CD4-positive, alpha-beta T cell treated with Interleukin-15 for 4 hours (primary cell): ENCODE measurements at places on chromosomes 1 and 21.

- no peak for DNase-seq
Measured at GRCh38 chr1:61101536-61101935, 19.2 kb downstream of the NFIA start.

DNA sequence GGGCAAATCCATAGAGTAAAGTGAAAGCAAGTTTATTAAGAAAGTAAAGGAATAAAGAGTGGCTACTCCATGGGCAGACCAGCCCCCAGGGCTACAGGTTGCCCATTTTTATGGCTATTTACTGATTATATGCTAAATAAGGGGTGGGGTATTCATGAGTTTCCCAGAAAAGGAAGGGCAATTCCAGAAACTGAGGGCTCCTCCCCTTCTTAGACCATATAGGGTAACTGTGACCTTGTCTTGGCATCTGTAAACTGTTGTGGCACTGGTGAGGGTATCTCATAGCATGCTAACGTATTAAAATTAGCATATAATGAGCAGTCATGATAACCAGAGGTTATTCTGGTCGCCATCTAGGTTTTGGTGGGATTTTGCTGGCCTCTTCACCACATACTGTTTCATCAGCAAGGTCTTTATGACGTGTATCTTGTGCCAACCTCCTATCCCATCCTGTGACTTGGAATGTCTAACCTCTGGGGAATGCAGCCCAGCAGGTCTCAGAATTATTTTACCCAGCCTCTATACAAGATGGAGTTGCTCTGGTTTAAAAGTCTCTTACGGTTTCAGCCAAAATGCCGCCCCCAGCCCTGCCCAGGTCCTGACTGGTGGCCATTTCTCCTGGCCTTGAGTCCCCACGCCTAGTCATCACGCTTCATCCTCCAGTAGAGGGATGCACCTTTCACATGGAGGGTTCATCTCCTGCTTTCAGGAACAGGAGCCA lies 982 bp upstream of the TRIM17 start:
- no peak for DNase-seq

GRCh38 chr1:101592845-101593244 lies 356.0 kb downstream of the S1PR1 start:
- DNase-seq = no peak

GRCh38 chr1:160768295-160768657 lies 27.7 kb upstream of the LY9 start:
- peak; percentile 89 for DNase-seq

- DNase-seq = no peak
Measured at GRCh38 chr21:34715518-34715917, 46.7 kb downstream of the CLIC6 start.

DNA sequence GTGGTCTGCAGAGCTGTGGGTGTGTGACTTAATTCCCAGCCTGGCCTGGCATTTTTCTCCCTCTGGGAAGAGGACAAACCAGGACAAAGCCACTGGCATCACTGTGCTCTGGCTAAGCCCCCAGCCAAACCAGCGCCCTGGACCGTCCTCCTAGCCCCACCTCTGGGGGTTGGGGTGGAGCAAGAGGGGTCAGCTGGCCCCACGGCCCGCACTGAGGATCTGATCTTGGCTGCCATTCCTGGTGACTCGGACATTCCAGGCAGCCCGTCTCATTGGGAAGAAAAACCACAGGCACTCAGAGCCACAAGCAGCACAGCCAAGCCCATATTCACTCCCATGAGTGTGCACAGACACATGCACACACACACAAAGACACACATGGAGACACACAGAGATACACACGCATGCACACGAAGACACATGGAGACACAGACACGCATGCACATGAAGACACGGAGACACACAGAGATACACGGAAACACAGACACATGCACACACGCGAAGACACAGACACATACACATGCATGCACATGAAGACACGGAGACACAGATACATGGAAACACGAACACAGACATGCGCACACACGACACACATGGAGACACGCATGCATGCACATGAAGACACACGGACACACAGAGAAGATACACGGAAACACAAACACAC lies 2.3 kb upstream of the MXRA8 start:
- DNase-seq = no peak

DNA sequence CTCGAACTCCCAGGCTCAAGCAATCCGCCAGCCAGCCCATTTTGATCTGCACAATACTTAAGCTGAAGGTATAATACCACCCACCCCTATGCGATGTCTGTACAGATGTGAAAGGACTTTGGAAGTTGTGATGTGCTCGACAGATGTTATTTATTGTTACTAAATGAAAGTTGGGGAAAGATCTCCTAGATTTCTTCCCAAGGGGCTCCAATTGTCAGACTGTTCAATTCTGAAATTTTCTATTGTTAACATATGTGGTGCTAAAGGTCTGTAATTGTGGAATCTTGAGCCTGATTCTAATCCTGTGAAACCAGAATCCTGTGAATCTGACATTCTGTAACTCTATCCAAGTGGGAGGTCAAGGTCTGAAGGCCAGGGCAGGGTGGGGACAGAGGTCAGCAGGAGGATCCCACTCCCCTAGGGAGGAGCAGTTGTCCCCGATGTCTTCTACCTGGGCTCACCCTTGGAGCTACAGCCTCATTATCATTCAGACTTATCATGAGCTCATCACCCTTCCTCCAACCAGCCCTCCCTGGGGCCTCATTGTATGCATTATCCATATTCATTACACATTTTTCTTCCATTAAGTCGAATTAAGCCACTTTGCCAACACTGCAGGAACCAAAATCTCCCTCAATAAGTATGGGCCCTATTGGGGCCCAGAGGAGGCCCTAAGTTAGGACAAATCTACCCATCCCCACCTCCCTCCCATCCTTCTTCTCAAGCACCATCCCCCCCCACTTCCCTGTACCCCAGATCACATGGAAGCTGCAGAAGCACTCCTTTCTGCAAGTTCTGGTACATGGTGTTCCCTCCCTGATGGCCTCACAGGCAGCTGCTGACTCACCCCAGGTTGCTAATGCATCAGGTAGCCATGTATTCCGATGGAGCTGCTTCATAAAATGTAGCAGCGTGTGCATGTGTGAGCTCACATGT lies 32.3 kb downstream of the SHISAL2A start:
- no peak for DNase-seq

GRCh38 chr1:226674892-226675714 lies 64.0 kb downstream of the ITPKB start:
- peak; percentile 76 for DNase-seq

- no peak for DNase-seq
Measured at GRCh38 chr1:151166505-151166956, 587 bp downstream of the SCNM1 start.

DNA sequence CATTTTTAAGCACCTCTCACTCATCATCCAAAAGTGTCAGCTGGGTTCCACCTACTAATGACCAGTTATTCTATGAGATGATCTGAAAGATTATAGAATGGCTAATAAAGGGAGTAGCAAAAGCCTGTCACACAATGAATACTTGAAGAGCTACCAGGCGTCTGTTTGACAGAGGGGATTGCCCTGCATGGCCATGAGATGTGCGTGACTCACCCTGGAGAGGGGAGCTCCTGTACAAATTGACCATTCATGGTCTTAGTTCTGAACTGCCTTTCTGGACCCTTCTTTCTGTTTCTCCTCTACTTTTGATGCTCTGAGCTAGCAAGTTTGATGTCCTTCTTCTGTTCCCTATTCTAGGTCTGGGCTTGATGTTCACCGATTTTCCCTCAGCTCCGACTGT lies 85.2 kb upstream of the ABCD3 start:
- no peak for DNase-seq

GRCh38 chr1:247576514-247576913 lies 11.6 kb upstream of the OR2G2 start:
- no peak for DNase-seq

DNA sequence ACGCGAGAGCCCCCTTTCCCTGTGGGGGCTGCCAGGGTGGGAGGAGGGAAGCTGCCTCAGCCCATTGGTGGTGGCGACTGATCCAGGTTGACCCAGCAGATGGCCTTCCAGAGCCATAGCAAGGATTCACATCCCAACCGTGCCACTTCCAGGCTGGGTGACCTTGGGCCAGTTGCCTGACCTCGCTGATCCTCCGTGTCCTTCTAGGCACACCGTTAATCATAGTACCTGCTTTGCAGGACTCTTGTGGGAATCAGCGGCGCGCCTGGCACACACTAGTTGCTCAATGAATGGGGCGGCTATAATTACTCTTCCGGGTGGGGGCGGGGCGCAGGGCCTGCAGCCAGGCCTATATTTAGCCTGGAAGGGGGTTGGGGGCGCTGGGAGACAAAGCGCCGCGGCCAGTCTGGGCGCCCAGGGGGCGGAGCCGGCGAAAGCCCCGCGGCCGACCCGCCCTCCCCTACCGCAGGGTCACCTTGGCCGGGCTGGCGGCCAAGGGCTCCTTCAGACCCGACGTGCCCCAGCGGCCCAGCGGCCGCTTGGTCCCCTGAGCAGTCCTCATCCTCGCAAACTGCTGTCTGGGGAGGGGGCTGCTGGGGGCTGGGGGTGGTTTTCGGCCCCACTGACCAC lies 5.1 kb downstream of the HSPB7 start:
- DNase-seq = no peak

DNA sequence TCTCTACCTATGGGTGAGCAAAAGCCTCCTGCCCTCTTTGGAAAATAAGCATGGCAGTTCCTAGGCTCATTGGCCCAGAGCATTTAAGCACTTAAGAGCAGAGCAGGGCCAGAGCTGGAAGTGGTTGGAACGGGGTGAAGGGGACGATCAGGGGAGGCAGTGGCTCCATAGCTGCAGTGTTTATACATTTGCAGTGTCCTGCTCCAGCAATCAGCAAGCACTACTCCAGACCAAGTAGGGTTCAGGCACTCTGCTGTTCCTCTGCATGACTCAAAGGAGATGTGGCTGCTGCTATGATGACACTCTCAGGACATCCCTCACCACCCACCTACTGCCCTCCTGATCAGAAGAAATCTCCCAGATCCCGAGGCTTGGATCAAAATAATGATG lies 55.0 kb downstream of the TRABD2B start:
- no peak for DNase-seq

- DNase-seq = peak; percentile 10
Measured at GRCh38 chr1:25799935-25800702, at the start of gene SELENON. Gene SELENON (plus strand): TSS chr1:25800193. CDS start chr1:25800231, 38 bp downstream.

DNA sequence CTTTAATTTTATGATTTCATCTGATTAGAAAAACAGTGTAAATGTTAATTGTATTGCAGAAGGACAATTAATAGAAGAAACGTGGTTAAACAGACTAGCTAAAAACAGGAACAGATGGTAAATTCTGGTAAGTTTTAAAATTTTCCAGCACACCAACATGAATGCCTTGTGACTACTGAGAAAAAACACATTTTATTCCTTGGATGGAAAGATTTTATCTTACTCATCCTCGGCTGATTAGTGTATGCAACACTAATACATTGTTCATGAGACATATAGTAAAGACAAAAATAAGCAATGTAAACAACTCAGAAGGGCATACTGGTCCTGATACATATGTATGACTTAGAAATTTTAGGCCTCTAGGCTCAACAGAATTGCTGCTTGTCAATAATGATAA lies 4.9 kb upstream of the AK5 start:
- no peak for DNase-seq

- no peak for DNase-seq
Measured at GRCh38 chr1:72846476-72847278, 564.3 kb upstream of the NEGR1 start.

DNA sequence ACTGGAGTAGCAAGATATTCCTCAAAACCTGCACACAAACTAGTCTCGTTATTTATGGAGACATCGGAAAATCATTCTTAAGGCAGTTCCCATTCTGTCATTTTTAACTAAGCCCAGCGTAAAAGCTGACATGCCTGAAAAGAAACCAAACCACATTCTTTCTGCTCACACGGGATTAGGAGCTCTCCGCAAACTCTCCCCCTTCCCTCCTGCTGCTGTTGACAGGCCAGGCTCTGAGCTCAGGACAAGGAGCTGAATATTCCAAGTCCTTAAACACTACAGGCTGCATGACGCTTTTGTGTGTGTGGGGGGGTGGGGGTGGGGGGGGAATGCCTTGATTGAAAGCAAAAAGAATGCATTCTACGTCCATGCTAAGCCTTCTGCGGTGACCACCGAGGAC lies 5.2 kb downstream of the OLIG1 start:
- DNase-seq = no peak
